ENCODE measurements at places on chromosomes 2 and 18. TPM values are rescaled to one million over a fixed set of nuclear protein-coding genes. Genes with fewer than 3 reads are reported as not detected.

GRCh38 chr2:224060783-224061482 lies 21.8 kb upstream of the SERPINE2 start:
- no peaks in the 10 kb centered on the region for H3K4me1 ChIP-seq
- no peak for DNase-seq
- no peak overlapping the region for H3K27ac ChIP-seq
- H3K36me3 ChIP-seq = no peaks in the 10 kb centered on the region
- no peaks in the 10 kb centered on the region for H3K27me3 ChIP-seq

DNA sequence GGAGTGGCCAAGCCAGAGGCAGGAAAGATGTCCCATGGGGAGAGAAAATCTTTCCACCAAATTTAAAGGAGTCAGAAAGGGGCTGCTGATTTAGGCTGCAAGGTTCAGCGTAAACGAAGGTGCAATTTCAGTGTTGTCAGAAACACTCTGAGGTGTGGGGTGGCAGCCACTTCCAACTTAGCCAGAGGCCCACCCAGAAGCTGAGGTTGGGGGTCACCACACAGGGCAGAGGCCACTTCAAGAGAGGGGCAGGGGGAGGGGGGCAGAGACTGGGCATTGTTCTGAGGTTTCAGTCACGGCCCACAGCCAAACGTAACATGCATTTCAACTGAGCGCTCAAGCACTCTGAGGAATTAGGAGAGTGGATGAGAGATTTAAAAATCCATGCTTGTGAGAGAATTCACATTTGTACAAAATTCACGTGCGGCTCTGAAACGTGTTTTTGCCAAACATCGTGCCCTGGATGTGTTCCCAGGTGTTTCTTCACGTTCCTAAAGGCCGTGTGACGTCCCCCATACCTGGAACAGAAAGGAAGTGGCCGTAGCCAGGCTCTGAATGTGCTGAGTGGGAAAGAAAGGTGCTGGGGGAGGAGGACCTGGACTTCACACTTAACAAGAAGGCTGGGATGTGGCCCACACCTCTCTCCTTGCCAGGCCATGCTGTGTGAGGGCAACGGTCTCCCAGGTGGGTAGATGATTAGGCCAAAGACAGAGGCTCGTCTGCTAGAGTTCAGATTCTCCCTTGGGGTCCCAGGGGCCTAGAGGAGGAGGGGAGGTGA lies 19.5 kb upstream of the BOK start:
- no peaks in the 10 kb centered on the region for H3K27me3 ChIP-seq

DNA sequence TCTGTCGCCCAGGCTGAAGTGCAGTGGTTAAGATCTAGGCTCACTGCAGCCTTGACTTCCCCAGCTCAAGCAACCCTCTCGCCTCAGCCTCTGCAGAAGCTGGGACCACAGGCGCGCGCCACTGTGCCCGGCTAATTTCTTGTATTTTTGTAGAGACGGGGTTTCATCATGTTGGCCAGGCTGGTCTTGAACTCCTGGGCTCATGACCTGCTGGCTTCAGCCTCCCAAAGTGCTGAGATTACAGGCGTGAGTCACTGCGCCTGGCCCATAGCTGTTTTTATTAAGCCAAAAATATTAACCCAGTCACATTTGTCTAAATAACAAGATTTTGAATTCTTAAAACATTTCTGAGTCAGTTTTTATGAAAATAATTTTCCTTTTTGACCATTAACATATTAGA lies 6.3 kb upstream of the SFT2D3 start:
- DNase-seq = peak; percentile 40
- H3K4me3 ChIP-seq = no peak overlapping the region
- H3K27ac ChIP-seq = no peak overlapping the region
- H3K36me3 ChIP-seq = no peaks in the 10 kb centered on the region
- no peaks in the 10 kb centered on the region for H3K27me3 ChIP-seq

DNA sequence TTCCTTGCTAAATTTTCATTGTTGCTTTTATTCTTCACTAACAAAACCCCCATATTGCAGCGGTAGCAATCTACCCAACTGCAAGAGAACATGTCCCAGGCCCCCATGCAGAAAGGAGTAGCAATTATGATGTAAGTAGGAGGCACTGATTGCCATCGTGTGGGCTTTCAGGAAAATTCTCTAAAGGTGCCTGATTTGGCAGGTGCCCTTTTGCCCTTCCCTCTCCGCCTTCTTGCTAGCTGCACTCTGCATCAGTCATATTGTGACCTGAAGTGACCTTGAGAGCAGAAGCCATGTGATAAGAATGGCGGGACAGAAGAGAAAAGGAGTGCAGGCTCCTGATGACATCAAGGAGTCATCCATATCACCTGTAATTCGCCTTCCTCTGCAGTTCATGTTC lies 112.1 kb downstream of the NCKAP5 start:
- H3K4me1 ChIP-seq = no peaks in the 10 kb centered on the region
- no peak for DNase-seq
- no peaks in the 10 kb centered on the region for H3K27me3 ChIP-seq
- no peaks in the 10 kb centered on the region for H3K36me3 ChIP-seq

DNA sequence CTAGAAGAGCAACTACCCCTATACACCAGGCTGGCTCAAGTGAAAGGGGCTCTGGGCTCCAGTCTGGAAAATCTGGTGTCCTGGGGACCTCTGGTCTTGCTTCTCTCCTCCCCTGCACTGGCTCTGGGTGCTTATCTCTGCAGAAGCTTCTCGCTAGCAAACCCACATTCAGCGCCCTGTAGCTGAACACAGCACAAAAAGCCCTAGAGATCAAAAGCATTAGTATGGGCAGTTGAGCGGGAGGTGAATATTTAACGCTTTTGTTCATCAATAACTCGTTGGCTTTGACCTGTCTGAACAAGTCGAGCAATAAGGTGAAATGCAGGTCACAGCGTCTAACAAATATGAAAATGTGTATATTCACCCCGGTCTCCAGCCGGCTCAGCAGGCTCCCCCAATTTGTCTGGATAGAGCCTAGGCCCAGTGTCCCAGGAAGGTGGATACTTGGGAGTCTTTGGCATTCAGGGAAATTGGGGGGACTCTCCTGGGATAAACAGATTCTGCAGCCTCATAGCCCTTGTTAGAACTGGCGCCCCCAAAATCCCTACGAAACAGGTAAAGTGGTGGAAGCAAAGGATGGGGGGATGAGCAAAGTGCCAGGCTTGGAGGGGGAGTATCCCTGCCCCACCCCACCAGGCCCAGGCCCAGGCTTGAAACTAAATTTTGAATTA lies 2.5 kb upstream of the HOXD4 start:
- H3K4me3 ChIP-seq = no peak overlapping the region
- H3K27ac ChIP-seq = peak overlapping the region; percentile 75
- no peaks in the 10 kb centered on the region for H3K36me3 ChIP-seq
- H3K27me3 ChIP-seq = no peaks in the 10 kb centered on the region
- H3K4me1 ChIP-seq = peaks cover 5% of the 10 kb centered on the region
- DNase-seq = no peak

GRCh38 chr2:6960659-6961058 lies 43.4 kb downstream of the RNF144A start:
- no peaks in the 10 kb centered on the region for H3K27me3 ChIP-seq
- peaks cover 6% of the 10 kb centered on the region for H3K4me1 ChIP-seq
- H3K36me3 ChIP-seq = no peaks in the 10 kb centered on the region
- H3K4me3 ChIP-seq = no peak overlapping the region
- H3K27ac ChIP-seq = peak overlapping the region; percentile 74

DNA sequence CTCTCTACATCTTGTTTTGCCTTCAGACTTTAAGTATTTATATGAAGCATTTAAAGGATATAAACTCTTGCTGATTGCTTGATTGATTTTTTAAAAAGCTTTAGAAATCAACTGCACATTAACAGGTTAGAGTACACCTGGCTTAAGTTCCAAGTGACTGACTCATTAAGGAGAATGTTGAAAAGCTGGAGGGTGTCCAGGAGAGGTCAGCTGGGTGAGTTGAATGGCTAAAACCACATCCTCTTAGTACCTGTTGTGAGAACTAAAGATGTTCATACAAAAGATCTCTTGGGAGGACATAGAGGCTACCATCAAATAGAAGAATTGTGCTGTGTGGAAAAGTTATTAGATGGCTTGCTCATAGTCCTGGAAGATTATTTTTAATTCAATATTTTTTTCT lies 206.8 kb downstream of the TXNL1 start:
- no peak overlapping the region for H3K4me3 ChIP-seq
- no peaks in the 10 kb centered on the region for H3K4me1 ChIP-seq
- DNase-seq = no peak
- H3K27me3 ChIP-seq = no peaks in the 10 kb centered on the region
- H3K36me3 ChIP-seq = no peaks in the 10 kb centered on the region

- no peak overlapping the region for H3K4me3 ChIP-seq
- H3K27ac ChIP-seq = no peak overlapping the region
- no peak for DNase-seq
- no peaks in the 10 kb centered on the region for H3K27me3 ChIP-seq
- no peaks in the 10 kb centered on the region for H3K36me3 ChIP-seq
Observed at GRCh38 chr2:180291060-180291459, 284.0 kb upstream of the CWC22 start.

- no peaks in the 10 kb centered on the region for H3K4me1 ChIP-seq
- H3K27ac ChIP-seq = no peak overlapping the region
- no peaks in the 10 kb centered on the region for H3K27me3 ChIP-seq
- H3K4me3 ChIP-seq = no peak overlapping the region
- no peak for DNase-seq
Observed at GRCh38 chr2:136069773-136070172, 48.2 kb downstream of the CXCR4 start.

DNA sequence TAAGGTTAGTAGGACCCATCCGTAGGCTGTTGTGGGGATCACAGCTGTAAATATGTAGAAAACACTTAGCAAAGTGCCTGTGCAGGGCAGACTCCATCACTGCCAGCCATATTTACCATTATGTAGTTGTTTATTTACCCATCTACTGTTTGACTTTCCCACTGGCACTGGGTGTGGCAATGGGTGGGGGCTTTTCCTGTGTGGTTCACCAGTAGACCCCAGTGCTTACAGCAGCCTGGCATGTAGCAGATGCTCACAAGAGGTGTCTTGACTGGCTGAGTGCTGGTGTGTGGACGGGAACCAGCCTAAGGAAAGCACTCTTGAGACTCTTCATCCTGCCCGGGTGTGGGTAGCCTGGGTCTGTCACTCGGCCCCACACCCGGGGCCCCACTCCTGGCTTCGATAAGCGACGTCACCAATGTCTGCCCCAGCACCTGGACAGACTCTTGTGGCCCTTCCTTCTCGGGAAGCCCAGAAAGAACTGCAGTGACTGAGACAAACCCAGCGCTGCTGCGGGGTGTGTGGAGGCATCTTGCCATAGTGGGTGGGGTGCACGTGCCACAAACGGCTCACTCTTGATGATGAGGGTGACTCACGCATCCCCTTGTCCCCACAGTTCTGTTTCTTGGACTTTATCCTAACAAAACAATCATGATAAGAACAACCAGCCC lies 78.3 kb downstream of the HDAC4 start:
- no peaks in the 10 kb centered on the region for H3K36me3 ChIP-seq
- no peak for DNase-seq
- H3K4me1 ChIP-seq = peaks cover 1% of the 10 kb centered on the region
- H3K27me3 ChIP-seq = no peaks in the 10 kb centered on the region
- H3K27ac ChIP-seq = peak overlapping the region; percentile 31

DNA sequence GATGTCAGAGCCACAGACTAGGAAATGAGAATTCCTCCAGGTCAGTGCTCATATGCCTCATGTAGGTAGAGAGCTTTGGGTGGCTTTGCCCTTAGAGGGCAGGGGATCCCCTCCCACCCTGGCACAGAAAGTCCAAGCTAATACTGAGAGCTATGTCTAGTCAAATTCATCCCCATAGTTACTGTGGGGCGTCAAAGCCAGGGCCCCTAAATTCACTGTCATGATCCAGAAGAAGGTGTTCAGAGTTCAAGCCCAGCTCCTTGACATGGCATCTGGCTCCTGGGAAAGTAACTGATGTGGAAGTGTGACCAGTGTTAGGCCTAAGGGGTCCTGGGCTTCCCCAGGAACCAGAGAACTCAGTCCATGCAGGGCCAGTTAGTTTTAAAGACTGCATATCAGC lies 1.8 kb downstream of the THNSL2 start:
- H3K4me3 ChIP-seq = no peak overlapping the region
- no peaks in the 10 kb centered on the region for H3K4me1 ChIP-seq
- no peak for DNase-seq
- H3K27ac ChIP-seq = no peak overlapping the region
- H3K36me3 ChIP-seq = no peaks in the 10 kb centered on the region

DNA sequence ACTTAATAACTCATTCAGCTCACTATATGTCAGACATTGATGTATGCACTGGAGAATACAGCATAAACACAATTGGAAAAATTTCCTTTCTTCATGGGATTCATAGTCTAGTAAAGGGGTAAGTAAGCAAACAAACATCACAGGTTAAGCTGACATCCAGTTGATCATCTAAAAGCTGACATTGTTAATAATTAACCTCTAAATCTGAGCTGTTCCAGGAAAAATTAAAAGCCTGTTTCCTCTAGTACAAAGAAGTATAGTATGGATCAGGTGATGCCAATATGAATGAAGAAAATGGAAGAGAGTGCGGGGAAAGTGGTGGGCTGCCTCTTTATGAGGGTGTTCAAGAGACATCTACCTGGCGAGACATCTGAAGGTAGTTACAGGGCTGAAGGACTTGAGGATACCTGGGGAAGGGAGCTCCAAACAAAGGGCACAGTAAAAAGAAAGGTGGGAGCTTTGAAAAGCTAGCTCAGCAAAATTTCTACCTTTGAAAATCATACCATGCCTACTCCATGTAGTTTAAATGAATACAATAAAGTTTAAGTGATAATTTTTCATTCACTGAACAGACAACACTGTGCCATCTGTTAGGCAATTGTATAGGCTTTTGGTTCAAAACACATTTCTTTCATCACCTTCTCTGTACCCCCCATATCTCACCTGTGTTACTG lies 619.3 kb downstream of the TRIB2 start:
- H3K4me1 ChIP-seq = no peaks in the 10 kb centered on the region
- H3K27me3 ChIP-seq = no peaks in the 10 kb centered on the region
- H3K27ac ChIP-seq = no peak overlapping the region
- DNase-seq = no peak
- no peaks in the 10 kb centered on the region for H3K36me3 ChIP-seq
- no peak overlapping the region for H3K4me3 ChIP-seq

- DNase-seq = no peak
- no peak overlapping the region for H3K4me3 ChIP-seq
- peak overlapping the region; percentile 42 for H3K27ac ChIP-seq
- no peaks in the 10 kb centered on the region for H3K27me3 ChIP-seq
Observed at GRCh38 chr2:48496849-48497248, 33.1 kb upstream of the STON1 start.

- no peak for DNase-seq
- no peak overlapping the region for H3K27ac ChIP-seq
- no peaks in the 10 kb centered on the region for H3K36me3 ChIP-seq
- H3K27me3 ChIP-seq = no peaks in the 10 kb centered on the region
- no peak overlapping the region for H3K4me3 ChIP-seq
- no peaks in the 10 kb centered on the region for H3K4me1 ChIP-seq
Observed at GRCh38 chr2:151614159-151614558, 120.1 kb downstream of the NEB start.

TRIM54 gene
- total RNA-seq = 0.88 TPM

KLHL14 gene
- total RNA-seq = 2.6 TPM

UGT1A3 gene
- not detected for total RNA-seq

SLC4A5 gene
- total RNA-seq = 3.9 TPM

TSPYL6 gene
- not detected for total RNA-seq

NPHP1 gene
- 9.4 TPM for total RNA-seq

SPATA3 gene
- not detected for total RNA-seq

SEMA4C gene
- total RNA-seq = 31.8 TPM

KIF5C gene
- total RNA-seq = 2.4 TPM

ARHGAP15 gene
- 28.4 TPM for total RNA-seq

FAM237A gene
- not detected for total RNA-seq

TMEM178A gene
- total RNA-seq = 3.9 TPM

CYTIP gene
- total RNA-seq = 2.6 TPM

CFC1 gene
- 0.62 TPM for total RNA-seq

MOGAT1 gene
- total RNA-seq = not detected
